NB4 (cell line): ENCODE measurements at places on chromosomes 7 and 10.

- no peak for DNase-seq
Measured at GRCh38 chr7:40979296-40979695, 723.6 kb downstream of the INHBA start.

GRCh38 chr10:4450981-4451908 lies 374.8 kb upstream of the AKR1E2 start:
- peak; percentile 49 for DNase-seq

DNA sequence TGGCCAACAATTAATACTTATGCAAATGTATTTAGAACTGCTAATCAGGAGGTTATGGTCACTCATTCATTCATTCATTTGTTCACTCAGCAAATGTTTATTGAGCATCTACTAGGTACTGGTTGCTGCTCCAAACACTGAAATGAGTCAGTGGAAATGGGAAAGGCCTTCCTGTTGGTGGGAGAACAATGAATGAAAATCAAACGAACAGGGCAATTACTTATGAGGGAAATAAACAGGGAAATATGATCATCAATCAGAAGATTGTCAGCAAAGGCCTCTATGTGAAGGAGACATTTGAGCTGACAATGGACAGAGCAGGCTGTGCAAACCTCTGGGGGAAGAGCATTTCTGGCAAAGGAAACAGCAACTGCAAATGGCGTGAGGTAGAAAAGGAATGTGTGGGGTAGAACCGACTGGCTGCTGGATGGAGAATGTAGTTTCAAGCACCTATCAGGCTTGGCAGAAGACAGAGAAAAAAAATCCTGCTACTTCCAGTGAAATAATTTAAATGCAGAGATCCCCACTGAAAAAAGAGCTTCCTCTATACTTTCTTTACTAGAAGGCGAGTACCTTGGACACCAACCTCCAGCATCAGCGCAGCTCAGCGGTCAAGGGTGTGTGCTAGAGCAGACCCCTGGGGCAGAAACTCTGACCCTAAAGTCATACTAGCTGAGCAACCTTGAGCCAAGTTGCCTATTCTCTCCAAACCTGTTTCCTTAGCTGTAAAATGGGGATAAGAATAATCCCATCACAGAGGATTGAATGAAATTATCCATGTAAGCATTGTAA lies 108.8 kb upstream of the EEPD1 start:
- no peak for DNase-seq

DNA sequence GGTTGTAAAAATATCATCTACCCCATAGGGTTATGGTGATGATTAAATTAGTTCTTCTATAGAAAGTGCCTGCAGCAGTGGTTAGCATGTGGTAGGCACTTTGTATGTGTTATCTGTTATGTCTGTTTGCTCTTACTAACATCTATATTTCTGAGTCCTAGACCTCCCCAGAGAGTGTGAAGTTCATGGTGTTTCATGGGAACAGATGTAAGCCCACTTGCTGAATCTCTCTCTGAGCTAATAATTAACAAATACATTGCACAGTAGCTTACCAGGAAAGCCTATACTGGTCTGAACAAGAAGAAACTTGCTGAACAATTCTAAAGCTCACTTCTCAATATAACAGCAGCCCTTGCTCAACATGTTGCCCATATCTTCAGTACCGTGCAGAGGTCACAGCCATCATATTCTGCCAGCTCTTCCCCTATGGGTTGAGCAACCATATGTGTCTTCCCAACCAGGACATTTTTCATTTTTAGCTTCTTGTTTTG lies 100.1 kb downstream of the NPSR1 start:
- DNase-seq: no peak

DNA sequence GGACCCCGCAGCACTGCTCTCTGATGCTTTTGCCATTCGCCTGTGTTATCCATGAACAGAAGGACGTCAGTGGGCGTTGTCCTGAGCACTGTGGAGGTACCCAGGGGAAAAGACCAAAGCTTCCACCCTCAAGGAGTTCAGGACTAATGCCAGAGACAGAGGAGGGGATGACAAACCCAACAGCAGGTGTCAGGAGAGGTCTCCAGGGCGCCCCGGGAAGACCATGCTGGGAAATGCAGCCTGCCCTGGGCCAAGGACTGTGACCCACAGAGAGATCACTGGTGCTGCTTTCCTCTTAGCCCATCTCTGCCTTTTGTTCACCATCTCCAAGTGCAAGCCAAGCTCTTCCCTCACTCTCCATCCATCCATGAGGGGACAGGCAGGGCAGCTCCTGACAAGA lies 166.8 kb upstream of the PFKP start:
- no peak for DNase-seq

DNA sequence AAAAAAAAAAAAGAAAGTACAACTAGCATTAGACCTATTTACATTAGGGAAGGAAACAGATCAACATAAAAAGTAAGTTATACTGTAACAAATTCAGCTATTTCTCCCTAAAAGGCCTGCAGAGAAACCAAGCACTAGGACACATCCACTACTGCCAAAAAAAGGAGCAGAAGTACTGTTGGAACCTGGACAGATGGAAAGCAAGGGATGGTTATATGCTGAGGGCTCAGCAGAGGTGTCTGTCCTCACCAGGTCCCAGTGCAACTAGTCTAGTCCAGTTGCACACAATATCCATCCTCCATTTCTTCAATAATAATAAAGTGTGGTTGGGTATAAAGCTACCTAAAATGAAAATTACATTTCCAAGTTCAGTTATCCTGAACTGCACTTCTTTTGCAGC lies 103.2 kb upstream of the IFRD1 start:
- DNase-seq: no peak

DNA sequence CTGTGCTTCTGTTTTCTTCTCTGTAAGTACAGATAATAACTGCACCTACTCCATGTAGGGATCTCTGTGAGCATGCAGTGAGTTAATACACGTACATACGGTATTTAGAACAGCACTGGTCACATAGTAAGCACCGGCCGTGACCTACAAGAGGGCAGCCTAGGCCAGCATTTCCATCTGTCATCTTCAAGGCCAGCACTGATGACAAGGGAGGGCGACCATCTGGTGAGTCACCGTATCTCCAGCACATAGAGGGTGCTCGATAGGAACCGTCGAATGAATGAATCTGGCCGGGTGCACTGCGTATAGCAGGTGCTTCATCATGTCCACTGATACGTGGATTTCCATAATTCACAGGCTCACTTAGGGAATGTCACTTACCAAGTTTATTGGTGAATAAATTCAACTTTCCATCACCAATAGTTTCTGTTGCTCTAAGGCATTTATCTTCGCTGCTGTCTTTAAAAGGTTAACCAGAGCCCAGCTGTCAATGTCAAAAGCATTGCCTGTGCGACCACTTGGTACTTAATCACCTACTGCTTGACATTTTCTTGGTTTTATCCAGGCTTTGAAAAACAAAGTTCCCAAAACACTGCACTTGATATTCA lies 8.3 kb downstream of the NOD1 start:
- no peak for DNase-seq

GRCh38 chr10:5888843-5889623 lies 660 bp downstream of the ANKRD16 start:
- DNase-seq: peak; percentile 64

DNA sequence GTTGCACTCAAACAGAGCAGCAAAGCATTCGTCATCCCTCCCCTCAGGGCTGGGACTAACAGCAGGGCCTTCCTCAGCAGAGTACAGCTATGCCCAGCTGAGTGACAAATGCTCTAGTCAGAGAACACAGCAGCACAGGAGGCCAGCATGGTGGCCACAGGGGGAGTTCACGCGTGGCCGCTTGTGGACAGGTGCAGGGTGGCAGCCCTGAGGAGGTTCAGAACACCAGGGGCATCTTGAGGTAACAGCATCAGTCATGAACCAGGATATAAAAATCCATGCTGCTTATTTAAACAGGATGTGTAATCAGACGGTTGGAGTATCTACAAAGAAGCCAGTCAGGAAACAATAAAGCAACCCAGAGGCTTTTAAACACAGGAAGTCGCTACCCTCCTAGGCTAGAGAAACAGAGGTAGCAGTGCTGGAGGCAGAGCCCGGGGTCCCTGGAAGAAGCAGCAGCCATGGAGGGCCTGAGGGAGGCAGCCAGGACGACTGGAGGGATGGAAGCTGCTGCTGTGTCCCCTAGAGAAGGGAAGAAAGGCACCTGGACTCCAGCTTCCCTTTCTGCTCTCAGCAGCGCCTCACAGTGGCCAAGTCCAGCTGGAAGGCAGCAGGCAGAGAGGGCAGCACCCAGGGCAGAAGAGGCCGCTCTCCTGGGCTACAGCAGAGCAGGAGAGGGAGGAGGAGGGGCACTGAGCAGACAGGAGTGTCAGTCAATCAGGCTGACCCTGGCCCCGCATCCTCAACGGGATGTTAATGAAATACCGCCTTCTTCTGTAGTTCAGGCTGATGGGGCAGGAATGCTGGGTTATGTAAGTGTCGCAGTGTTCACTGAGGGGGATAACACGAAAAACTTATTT lies 70.8 kb upstream of the UCN3 start:
- peak; percentile 74 for DNase-seq

DNA sequence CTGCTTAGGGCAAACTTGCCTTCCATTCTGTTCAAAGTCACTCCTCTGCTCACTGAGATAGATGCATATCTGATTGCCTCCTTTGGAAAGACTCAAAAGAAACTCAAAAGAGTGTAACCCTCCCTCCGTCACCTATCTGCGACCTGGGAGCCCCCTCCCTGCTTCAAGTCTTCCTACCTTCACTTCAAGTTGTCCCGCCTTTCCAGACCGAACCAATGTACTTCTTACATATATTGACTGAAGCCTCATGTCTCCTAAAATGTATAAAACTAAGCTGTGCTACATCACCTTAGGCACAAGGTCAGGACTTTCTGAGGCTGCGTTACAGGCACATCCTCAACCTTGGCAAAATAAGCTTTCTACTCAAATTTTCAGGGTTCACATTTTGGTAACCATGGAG lies 77.4 kb upstream of the C1GALT1 start:
- DNase-seq: no peak

GRCh38 chr7:149880638-149881311 lies 7.0 kb downstream of the ATP6V0E2 start:
- DNase-seq: peak; percentile 3

DNA sequence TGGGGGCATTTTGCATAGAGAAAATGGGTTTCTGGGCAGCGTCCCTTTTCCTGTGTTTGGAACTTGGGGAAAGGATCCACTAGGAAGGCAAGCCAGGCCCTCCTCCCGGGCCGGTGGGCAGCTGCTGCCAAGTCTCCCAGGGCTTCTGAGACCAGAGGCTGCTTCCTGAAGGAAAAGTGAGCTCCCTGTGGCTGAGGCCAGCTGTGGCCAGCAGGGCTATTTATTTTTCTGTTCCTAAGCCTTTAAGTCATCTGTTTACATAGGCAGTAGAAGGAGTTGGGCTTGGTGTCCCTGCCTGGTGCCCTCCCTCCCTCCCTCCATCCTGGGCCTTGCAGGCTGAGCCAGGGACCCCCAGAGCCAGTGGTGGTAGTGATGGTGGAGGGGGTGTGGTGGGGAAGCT lies 70.5 kb upstream of the COL13A1 start:
- no peak for DNase-seq

DNA sequence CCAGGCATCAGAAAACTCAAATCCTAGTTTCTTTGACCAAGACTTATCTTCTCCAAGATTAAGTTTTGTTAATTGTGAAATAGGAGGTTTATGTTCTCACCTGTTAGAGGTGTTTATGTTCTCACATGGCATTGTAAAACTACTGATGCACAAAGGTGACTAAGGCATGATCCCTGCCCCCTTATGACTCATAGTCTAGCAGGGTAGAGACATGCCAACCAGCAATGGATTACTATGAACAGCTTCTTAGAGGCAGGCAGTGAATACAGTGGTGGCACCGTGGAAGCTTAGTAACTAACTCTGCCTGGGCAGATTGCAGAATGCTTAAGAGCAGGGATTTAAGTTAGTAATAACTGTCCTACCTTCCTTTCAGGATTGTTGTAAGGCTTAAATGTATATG lies 400.9 kb downstream of the SORCS3 start:
- DNase-seq: no peak

GRCh38 chr7:102284399-102284798 lies 2.3 kb upstream of the SH2B2 start:
- DNase-seq: no peak
